Inflammatory macrophage (primary cell): ENCODE measurements at places on chromosomes 6 and 20.

DNA sequence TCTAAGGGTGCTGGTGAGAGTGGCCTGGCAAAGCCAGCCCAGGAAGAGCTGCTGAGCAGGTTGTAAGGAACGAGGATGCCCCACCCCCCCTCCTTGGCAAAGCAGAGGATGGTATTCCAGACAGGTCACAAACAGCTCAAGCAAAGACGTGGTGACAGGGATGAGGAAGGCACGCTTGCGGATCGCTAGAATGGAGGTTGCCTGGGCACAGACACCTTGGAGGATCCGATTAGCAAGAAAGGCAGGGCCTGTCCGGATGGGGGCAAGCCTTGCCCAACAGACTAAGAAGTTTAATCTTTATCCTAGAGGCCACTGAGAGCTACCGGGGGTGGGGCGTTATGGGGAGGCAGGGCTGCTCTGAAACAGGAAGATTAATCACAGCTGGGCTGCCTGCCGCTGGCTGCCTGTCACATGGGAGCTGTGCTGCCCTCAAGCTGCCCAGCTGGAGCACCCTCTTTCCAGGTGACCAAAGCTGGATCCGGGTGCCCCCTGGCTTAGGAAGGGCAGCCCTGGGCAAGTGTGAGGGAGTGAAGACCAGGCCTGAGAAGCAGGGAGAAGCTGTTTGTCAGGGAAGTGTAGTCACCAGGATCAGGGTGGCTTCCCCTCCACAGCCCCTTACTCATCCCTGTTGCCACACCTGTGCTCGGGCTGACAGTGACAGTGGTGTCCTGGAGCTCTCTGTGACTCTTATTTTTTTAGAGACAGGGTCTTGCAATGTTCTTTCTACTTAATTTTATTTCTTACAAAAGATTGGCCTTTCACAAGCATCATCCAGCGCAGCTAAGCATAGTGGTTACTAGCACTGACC lies 9.1 kb upstream of the MAPK13 start:
- peak; percentile 75 for DNase-seq

GRCh38 chr6:25173951-25174474 lies 105.2 kb upstream of the CARMIL1 start:
- DNase-seq = peak; percentile 87

DNA sequence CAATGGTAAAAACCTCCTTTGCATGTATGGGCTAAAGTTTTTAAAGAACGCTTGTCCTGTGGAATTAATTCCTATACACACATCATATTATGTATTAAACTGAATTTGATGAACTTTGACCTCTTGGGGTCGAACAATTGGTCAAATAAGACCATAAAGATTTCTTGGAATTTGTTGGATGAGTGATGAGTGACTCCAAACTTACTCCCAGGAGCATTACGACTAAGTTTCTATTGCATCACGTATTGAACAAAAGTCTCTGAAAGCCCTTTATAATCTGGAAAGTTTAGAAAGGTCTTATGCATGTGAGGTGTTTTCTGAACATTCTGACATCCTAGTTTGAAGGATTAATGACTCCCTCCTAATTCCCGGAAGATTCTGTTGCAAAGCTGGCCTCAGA lies 126.9 kb upstream of the BMP5 start:
- DNase-seq = no peak

- no peak for DNase-seq
Observed at GRCh38 chr20:3183896-3184612, 10.7 kb upstream of the LZTS3 start.

DNA sequence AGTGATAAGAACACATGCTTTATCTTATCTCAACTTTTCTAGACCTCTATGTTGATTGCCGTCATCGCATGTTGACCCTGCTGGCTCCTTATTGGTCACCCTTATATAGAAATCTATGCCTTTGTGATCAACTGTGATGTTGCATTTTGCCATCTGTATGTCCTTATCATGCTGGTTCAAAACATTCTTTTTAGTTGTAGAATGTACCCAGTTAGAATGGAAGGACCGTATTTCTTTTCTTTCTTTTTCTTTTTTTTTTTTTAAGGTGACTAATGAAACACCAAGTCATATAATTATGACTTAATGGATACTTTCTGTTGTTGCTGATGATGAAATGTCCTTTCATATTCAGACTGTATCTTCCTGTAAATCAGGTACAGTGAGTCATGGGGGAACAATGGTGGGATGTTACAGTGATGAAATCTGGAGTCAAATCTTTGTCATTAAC lies 145.9 kb upstream of the CITED2 start:
- DNase-seq = no peak

- no peak for DNase-seq
Observed at GRCh38 chr6:712805-713204, 19.9 kb upstream of the EXOC2 start.

DNA sequence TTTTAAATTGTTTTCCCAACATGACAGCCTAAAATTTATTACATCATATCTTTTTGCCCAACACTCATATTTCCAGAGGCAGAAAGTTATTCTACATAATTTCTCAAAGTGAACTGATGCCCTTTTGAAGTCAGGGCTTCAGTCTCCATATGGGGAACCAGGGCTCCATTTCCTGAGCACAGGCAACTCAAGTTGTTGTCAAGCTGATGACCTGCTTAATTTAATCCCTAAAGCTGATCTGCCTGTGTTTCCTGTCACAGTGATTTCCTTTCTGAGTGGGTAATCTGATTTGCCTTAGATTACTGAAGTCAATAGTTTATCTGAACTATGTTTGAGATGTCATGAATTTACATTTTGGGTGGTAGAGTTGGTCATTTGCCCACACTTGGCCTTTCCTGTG lies 932.1 kb upstream of the MANEA start:
- no peak for DNase-seq

DNA sequence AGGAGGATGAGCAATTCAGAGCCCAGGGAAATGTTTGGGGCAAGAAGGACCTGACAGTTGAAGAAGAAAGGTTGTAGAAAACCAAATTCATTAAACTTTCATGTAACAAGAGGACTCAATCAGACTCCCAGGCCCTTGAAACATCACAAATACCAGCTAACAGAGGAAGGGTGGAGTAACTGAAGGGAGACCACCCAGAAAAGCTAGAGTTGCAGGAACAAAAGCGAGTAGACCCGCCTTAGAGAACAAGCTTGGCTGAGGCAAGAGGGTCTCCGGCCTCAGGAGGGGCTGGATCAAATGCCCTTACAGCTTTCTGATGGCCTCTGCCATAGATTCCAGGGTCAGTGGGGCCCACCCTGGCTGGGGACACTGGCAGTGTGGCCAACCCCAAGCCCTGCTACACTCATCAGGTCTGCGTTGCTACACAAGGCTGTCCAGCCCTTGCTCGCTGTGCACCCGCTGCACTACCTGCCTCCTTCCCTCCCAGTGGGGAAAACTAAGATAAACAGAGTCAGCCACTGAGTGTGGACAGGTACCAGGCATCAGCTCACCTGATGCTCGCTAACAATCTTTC lies 110.0 kb downstream of the SLC23A2 start:
- DNase-seq = no peak

DNA sequence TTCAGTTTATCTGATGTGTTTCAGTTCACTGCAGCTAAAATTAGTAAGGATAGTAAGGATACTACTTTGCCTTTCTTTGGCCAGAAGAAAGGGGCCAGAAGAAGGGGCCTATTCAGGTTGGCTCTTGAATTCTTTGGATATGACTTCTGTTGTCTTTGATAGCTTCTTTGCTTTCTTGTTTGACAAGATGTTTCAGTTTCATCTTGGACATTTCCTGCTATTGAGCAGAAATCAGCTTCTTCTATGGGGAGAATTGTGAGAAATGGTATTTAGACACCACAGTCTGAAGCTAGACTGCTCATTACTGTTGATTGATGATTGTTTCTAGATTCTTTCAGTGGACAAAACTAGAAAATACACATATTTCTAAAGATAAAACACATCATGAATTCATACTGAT lies 23.2 kb downstream of the L3MBTL3 start:
- DNase-seq = no peak

DNA sequence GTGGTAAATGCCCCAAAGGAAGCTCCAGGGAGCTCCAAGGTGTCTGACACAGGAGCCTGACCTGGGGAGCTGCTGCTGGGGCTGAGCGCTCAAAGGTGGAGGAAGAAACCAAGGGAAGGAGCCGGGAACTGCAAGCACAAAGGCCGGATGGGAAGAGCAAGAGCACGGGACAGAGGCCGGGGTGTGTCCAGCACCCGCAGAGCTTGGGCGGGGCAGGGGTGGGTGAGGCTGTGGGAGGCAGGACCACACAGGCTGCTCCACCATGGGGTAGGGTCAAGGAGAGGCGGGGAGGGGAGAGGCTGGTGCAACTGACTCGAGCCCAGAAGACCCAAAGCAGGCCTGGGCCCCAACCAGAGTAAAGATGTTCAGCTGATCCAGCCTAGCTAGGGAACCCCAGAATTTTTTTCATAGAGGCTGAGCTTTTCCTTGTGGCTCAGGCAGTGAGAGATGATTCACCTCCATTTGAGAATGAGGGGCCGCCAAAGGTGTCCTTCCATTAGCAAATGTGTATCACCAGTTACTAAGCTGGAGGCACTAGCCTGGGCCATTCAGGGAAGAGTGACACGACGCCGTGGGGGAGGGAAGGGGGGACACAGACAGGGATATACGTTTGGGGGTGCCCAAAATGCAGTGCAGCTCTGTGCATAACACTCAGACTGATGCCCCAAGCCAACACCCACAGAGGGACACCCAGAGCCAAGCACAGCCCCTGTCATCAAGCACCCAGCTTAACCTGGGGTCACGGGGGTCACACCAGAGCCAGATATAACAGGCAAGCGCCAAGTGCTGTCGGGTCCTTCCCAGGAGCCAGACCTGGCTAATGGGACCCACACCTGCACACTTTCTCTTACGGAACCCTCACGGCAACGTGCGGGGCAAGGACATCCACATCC lies 21.3 kb upstream of the TLDC2 start:
- DNase-seq = no peak

DNA sequence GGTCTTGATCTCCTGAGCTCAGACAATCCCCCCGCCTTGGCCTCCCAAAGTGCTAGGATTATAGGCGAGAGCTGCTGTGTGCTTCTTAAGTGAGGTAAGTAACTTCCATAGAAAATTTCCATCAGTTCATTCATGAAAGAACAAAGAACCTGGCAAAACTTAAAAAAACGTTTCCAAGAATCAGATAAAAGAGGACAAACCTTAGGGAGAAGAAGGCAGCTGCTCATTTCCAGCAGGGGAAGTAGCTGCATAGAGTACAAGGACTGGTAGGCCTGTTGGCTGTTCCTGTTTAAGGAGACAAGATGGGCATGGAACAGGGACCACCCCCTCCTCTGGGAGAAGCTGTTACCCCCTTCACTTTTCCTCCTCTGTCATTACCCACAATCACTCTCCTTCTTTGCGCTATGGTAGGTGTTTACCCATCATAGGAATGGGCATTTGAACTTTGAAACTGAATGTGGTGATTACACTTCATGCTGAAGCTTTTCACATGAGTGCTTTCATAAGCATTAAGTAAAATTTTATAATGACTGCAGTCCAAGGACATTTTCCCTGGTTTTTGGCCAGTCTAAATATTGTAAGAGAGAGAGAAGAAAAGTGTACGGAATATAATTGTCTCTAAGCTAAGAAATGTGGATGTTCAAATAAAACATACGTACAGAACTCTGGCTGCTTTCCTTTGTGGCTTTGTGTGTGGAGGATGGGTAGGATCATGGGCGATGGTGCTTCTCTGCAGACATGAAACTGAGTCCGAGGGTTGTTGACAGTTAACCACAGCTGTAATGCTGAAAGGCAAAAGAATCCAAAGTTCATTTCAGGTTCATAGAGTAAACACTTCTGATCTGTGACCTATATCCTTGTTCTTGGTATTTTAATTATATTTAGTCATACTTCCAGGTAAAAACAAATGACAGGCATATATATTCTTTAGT lies 56.4 kb downstream of the CCN2 start:
- no peak for DNase-seq

DNA sequence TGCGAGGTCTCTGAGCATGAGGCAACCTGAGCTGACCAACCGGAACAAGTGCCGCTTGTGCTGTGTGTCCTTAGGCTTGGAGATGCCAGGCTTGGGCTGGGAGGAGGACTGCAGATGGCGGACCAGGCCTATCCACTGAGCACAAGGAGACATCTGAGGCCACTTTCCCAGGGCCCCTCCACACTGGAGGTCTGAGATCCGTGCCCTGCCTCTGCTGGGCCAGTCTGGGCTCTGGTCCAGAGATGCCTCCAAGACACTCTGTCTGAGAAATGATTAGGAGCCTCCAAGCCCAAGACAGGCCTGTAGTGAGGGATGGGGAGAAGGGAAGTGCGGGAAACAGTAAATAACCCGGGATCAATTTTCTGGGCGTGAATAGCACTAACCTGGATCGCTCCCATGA lies 3.0 kb upstream of the MLN start:
- no peak for DNase-seq

DNA sequence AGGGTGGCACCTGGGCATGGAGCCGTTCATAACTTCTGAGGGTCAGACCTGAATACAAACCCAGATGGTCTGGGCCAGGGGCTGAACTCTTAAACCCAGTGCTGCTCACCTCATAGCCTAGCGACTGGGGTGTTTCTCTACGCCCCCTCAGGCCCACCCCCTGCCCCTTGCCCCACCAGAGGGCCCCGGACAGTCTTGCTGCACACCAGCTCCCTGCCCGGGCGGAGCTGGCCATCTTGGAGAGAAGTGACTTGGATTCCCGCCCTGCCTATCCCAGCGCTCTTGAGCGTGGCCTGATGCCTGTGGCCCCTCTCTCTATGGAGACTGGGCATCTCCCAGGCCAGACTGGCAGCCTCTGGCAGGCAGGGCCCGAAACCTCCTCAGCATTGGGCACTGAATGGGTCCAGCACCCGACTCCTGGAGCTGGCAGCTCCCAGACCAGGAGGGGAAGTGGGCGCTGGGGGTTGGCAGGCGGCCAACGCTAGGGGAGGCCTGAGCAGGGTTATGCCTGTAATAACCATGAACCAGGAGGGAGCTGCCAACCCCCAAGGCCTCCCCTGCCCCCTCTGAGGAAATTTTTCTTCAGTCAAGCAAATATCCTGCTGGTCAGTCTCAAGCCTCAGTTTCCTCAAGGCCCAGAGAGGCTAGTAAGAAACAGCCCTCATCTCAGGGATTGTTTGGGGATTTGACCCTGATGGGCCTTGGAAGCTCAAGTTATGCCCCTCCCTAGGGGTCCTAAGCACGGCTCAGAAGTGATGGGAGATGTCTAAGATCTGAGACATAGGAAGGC lies 169.5 kb downstream of the VEGFA start:
- no peak for DNase-seq

DNA sequence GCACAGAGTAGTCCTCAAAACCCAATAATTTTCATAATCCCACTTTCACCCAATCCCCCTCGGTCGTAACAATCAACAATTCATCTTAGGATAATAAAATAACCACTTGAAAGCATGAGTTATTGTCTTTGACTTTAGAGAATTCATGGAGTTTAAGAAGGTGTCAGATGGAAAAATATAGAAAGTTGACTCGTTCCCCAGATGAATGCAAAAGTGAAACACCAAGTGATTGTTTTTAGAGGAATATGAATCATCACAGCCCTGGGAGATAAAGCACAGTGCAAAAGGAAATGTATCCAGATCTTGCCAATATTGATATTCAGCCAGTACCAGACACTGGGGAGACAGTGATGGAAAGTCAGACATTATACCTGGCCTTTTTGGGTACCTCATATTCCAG lies 860.5 kb downstream of the DHX35 start:
- DNase-seq = no peak

DNA sequence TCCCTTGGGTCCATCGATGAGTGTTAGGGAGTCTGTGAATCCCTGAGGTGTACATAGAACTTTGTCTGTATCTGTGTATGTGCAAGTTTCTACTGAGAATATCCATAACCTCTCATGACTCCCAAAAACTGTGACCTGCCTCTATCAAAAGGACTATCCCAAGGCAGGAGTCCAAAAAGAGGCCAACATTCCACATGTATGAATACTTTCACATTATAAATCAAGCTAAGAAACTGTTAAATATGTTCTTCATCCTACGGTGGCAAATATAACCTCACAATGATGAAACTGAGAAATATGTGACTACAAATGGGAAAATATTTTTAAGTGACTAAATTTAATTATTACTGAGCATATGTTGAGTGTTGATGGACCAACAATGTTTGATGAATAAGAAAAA lies 16.1 kb upstream of the STX11 start:
- no peak for DNase-seq
